ENCODE measurements at places on chromosomes 6 and 20.
A peak's percentile ranks its signal among the peaks of the same experiment; 100 is the strongest.

- peak; percentile 75 for DNase-seq
Measured at GRCh38 chr6:166275714-166276166, 32.5 kb downstream of the PRR18 start.

DNA sequence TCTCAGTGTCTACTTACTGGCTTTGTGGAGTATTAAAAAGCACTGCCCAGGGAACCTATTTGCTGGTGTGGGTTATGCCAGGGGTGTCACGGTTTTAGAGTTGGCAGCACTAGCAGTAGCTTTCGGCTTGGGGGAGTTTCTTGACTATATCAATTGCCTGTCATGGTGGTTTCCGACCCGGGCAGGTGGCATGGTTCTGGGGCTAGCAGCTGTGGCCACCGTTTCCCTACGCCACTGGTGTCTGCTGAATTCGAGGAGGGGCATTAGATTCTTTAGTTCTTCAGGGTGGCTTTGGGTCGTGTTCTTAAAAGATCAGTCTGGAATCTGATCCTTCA, 55.6 kb upstream of the FOXC1 start:
- DNase-seq, result no peak

GRCh38 chr6:57173056-57173885, 1.1 kb downstream of the BAG2 start:
- peak; percentile 30 for DNase-seq

GRCh38 chr6:102742754-102743356, 1349.3 kb downstream of the GRIK2 start:
- no peak for DNase-seq

GRCh38 chr6:166853371-166854325, 102.7 kb downstream of the RNASET2 start:
- no peak for DNase-seq
